ENCODE measurements at places on chromosomes 3 and 15.

- no peak for DNase-seq
Observed at GRCh38 chr3:23492057-23492456, 288.9 kb downstream of the UBE2E2 start.

DNA sequence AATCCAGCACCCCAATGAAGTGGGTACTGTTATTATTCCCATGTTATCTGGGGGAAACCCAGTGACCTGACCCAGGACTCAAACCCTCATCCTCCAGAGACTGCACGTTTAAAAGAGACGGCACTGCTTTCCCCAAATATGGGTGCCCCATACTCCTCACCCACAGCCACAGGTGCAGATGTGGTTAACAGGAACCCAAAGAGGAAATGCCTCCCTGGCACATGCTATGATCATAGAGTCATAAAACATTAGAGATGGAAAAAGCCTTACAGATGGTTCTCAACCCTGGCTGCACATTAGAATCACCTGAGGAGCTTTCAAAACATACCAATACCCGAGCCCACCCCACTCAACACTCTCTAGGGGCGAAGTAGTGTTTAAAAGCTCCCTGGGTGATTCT is 111.5 kb downstream of the SEMA5B start:
- DNase-seq, result no peak

DNA sequence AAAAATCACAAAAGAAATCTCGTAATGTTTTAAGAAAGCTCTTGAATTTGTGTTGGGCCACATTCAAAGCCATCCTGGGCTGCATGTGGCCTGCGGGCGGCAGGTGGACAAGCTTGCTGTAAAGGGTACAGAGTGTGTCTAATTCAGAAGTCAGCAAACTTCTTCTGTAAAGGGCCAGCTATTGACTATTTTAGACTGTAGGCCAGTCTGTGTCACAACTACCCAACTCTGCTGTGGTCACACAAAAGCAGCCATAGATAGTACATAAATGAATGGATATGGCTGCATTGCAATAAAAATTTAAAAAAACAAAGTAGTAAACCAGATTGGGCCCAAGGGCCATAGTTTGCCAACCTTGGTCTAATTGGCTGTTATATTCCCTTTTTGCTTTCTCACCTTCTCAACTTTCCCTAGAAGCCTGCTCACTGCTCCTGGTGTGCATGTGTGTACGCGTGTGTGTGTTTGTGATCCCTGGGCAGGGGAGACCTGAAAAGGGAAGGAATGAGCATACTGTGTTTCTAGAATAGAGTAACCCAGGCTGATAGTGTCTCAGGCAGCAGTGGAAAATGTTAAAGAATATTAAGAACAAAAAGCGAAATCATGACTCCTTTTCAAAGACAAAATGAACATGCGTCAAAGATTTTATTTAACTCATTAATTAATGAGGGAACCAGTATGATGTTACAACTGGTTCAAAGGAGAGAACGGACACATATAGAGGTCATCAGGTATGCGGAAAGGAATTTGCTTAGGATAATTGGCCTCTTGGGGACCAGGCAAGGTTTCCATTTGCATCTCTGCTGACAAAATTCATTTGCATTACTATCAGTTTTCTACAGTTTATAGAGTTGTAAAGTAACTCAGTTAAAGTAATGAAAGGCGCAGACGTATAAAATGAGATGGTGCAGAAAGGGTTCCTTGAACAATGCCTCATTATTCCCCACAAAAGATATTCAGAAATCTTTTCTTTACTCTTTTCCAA is 248.0 kb downstream of the THSD4 start:
- DNase-seq, result no peak

GRCh38 chr3:52891615-52892081 is 5.7 kb downstream of the STIMATE start:
- DNase-seq, result no peak

GRCh38 chr3:7432610-7433009 is 571.7 kb downstream of the GRM7 start:
- no peak for DNase-seq

DNA sequence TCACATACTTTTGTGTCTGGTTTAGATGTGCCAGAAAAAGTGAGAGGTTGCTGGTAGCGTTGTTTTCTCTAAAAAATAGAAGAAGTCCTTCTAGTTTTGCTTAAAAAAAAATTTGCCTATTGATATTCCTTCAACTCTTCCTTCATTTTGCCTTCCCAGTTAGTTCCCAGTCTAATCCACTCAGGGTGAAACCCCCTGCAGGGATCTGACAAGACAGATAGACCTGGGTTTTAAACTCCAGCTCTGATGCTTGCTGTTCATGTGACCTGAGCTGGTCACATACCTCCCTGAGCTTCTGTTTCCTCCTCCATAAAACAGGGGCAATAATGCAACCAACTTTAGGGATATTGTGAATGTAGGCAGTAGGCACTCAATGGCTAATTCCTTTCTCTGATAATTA is 18.6 kb upstream of the KCTD6 start:
- no peak for DNase-seq

- no peak for DNase-seq
Observed at GRCh38 chr3:164779816-164780215, 298.5 kb downstream of the SI start.

DNA sequence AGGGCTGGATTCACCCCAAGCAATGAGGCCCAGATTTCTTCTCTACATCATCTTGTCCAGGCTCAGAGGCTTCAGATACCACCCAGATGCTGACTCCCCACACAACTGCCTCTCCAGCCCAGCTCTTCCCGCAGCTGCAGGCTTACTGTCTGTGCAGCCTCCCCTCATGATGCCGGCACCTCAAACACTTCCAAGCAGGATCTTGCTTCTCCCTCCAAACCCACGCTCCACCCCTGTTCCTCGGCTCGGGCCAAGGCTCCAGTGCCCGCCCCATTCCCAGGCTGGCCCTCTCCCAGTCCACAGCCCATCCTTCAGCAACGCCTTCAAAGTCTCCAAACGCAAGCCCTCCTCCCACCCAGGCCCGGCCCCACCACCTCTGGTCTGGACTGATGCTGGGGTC is 159.2 kb upstream of the LINGO1 start:
- no peak for DNase-seq

GRCh38 chr3:81437683-81438082 is 323.8 kb downstream of the GBE1 start:
- DNase-seq, result no peak

DNA sequence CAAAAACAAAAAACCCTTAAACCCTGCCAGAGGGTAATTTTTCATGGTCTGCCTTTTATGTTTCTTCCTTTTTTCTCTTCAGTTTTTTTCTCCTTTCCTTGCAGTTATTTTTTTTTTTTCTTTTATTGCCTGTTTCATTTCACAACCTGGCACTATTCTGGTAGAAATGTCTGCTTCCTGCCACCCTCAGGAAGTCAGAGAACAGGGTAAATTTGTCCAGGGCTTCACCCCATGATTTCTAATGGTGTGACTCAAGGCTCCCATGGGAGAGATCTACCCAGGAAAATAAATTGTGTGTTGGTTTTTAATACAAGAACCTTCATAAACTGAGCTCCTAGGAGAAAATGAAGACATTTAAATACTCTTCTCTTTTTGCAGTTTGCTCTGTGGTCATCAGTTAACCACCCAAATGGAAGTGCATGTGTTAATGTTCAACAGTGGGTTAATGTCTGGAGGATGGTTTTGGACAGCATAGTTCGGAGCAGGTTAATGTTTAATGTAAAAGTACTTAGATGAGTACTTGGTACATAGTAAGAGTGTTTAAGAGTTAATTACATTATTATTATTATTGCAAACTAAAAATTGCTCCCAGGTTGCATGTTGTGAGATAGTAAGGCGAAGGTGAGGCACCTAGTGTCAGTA is 45.9 kb downstream of the CGNL1 start:
- DNase-seq, result no peak

GRCh38 chr15:97653896-97654295 is 306.6 kb upstream of the ARRDC4 start:
- DNase-seq, result no peak

DNA sequence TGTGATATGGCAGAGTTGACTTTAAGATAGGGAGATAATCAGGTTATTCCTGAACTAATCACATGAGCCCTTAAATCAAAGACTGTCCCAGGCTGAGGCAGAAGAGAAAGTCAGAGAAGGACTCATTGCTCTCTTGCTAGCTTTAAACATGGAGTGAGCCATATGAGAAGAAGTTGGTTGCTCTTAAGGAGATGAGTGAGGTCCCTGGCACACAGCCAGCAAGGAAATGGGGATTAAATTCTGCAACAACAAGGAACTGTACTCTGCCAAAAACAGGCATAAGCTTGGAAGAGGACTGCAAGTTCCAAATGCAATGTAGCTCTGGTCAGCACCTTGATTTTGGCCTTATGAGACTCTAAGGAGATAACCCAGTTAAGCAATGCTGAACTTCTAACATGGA is 457.0 kb downstream of the PLOD2 start:
- DNase-seq, result no peak

GRCh38 chr3:53072653-53073552 is 27.0 kb upstream of the SFMBT1 start:
- peak; percentile 74 for DNase-seq

- no peak for DNase-seq
Observed at GRCh38 chr3:112491373-112491772, 7.9 kb downstream of the BTLA start.

DNA sequence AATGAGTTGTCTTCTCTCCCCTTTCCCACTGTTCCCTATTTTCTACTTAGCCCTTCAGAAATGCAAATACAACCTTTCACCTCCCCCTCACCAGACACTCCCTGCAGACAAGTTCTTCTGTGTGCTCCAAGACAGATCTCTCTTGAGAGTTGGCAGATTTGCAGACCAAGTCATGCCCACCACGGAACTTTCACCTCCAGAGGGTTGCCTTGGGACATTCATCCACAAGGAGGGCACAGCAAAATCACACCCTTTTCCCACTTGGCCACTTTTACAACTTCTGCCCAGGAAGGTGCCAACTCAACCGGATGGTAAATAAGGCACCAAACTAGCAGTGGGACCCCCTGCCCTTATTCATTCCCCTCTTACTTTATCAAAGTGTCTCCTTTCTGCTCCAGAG is 53.5 kb downstream of the SLC30A4 start:
- no peak for DNase-seq

DNA sequence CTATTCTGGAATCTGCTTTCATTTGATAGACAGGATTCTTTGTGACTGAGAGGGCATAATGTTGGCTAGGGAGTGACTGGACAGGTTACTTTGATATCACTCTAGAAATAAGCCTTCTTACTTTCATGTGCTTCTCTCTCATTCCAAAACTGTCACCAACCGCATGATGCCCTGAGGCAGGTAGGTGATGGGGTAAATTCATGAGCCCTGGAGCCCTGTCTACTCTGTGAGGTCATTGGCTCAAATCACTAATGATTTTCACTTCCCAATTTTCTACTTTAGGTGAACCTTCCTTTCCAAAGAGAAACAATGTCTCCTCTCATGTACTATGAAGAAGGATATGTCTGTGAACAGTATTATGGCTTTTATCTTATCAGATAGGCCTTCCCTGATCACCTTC is 596.7 kb downstream of the TUSC7 start:
- no peak for DNase-seq

DNA sequence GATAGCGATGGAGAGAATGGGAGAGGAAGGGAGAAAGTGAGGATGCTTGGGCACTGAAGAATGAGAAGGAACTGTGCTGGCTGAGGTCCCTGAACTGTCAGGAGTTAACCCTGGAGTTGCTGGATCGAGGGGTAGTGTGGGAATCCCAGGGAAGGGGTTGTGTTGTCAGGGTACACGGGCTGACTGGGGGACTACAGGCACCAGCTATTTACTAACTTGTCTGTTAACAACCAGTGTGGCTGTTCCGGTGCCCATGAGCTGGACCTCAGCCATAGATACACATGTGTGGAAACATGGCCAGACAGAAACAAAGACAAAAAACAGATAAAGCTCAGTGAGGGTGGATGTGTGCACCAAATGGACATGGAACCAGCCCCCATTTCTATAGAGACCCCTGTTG is 55.1 kb downstream of the GASK1A start:
- DNase-seq, result no peak

- no peak for DNase-seq
Observed at GRCh38 chr3:146537603-146538002, 6.8 kb downstream of the PLSCR1 start.

DNA sequence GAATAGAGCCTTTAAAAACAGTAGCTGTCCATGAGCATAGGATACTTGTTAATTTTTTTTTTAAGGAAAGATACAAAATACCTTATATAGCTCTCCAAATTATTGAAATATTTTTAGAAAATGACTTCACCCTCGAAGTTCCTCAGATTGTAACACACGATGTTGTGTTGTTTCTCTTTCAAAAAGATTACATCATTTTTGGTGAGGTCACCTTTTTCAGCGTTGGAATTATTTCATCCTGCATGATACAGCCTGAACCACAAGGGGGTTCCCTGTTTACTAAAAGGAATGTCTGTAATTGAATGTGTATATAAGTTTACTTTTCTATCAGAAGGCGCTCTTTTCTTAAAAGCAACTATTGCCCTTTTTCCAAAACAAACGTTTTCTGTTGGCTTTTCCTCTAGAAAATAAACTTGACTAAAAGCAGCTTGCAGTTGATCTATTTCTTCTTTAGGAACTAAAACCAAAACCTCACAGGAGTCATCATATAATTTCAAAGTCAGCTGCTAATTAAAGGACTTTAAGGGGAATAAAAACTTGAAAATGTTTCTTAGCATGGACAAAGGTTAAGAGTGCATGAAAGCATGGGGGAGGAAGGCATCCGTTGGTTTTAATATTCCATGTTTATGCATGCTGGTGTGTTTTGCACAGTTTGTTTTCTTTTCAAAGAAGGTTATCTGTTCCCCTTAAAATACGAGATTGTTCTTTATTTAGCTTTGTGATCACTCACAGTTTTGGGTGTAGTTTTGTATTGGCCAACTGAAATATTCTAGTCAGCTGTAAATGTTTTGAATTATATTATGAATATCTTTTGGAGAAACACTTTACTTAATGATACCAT is 29.4 kb downstream of the LYSMD4 start:
- DNase-seq, result no peak

- DNase-seq, result no peak
Observed at GRCh38 chr3:143314251-143315093, 194.9 kb downstream of the CHST2 start.

- no peak for DNase-seq
Observed at GRCh38 chr15:39804026-39804425, 21.4 kb upstream of the FSIP1 start.

DNA sequence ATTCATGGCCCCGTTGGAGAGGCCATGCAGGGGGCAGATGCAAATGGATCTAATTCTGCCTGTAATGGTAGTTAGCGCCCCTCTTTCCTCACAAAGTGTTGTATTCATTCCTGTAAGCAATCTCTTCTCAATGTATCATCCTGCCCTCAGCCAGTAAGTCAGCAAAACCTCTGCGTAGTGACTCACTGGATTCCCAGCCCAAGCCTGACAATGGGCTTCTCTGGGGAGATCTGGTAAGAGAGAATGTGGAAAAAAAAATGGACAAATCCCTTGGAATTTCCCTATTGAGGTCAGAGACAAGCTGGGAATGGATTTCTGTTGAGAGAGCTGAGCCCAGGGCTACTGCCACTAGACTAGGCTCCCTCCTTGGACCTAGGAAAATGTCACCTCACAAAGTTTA is 25.4 kb downstream of the ADPGK start:
- DNase-seq, result no peak

- DNase-seq, result no peak
Observed at GRCh38 chr3:11619946-11620652, 23.6 kb downstream of the VGLL4 start.

GRCh38 chr3:106241593-106241992 is 372.8 kb upstream of the CBLB start:
- DNase-seq, result no peak

Measured in stimulated activated effector memory CD8-positive, alpha-beta T cell treated with anti-CD3 and anti-CD28 coated beads, Interleukin-12 subunit alpha, Interleukin-12 subunit beta, amount 100 ng/mL, for 72 hours (primary cell).